T-helper 17 cell (primary cell): ENCODE measurements at places on chromosomes 5 and 9.

DNA sequence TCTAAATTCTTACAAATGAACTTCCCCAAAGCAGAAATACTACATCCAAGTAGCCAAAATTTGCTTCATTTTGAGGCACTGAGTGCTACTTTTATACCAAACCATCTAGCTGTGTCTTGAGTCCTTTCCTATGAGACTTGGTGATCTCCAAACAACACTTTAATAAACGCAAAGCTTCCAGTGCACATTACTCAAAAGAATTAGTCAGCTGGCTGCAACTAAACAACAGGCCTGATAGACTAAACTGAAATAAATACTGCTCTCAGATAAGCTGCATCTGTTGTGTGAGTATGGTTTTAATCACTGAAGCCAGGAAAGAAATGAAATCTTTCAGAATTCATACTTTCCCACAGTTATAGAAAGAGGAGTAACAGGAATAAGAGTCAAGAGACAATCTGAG, 80.3 kb downstream of the VCAN start:
- H3K36me3 ChIP-seq, result no peaks in the 10 kb centered on the region
- no peak overlapping the region for H3K27ac ChIP-seq
- H3K4me3 ChIP-seq, result no peak overlapping the region
- peaks cover 4% of the 10 kb centered on the region for H3K27me3 ChIP-seq
- H3K4me1 ChIP-seq, result peaks cover 2% of the 10 kb centered on the region

GRCh38 chr5:177445052-177445916, 1.3 kb upstream of the PRR7 start:
- H3K27me3 ChIP-seq, result no peaks in the 10 kb centered on the region
- peak overlapping the region; percentile 90 for H3K4me3 ChIP-seq
- peaks cover 46% of the 10 kb centered on the region for H3K4me1 ChIP-seq
- H3K27ac ChIP-seq, result peak overlapping the region; percentile 99
- peaks cover 4% of the 10 kb centered on the region for H3K36me3 ChIP-seq

- peak; percentile 19 for DNase-seq
- H3K36me3 ChIP-seq, result peaks cover 4% of the 10 kb centered on the region
- H3K4me3 ChIP-seq, result peak overlapping the region; percentile 89
- H3K27me3 ChIP-seq, result no peaks in the 10 kb centered on the region
- peaks cover 30% of the 10 kb centered on the region for H3K4me1 ChIP-seq
These were observed 423 bp downstream of the IPPK start for GRCh38 chr9:92669527-92669889.

GRCh38 chr5:54655761-54656160, 138.2 kb downstream of the SNX18 start:
- H3K27me3 ChIP-seq, result no peaks in the 10 kb centered on the region
- H3K4me3 ChIP-seq, result no peak overlapping the region
- no peak overlapping the region for H3K27ac ChIP-seq
- H3K36me3 ChIP-seq, result no peaks in the 10 kb centered on the region

GRCh38 chr9:108191065-108191464, 664.7 kb downstream of the ACTL7B start:
- H3K4me1 ChIP-seq, result no peaks in the 10 kb centered on the region
- no peak overlapping the region for H3K27ac ChIP-seq
- H3K4me3 ChIP-seq, result no peak overlapping the region

DNA sequence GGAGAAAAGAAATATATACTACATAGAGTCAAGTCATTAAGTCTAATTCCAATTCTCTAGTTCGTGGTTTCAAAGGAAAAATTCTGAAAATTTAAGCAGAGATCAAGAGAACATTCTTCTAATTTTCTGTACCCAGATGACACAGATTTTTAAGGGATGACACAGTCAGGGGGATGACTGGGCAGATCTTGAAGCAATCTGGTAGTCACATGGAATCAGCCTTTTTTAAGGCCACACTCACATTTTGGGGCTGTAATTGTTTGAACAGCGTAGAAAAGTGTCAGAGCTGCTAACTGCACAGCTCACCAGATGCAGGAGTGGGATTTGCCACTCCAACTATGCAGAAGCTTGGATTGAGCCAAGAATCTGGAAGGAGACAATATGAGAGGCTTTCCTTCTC, 20.4 kb downstream of the PDE4D start:
- H3K4me3 ChIP-seq, result no peak overlapping the region
- DNase-seq, result no peak
- no peak overlapping the region for H3K27ac ChIP-seq
- H3K27me3 ChIP-seq, result peaks cover 6% of the 10 kb centered on the region

DNA sequence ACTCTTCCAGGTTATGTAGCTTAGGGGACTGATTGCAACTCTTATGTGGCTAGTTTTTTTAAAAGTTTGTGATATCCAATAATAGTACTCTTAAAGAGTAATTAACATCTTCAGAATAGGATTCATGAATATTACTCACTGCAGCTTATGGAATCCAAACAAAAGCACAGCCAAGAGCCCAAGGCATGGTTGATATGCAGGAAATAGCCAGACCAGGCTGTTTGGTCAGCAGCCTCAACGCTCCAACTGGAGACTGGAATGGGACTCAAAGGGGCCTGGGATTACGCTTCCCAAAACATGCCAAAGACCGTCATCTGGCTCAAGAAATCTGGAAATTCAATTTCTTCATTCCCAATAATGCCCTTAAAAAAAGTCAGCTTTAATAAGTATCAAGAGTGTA, 268.6 kb downstream of the SEC61B start:
- no peak for DNase-seq
- peaks cover 3% of the 10 kb centered on the region for H3K36me3 ChIP-seq
- no peak overlapping the region for H3K4me3 ChIP-seq
- peaks cover 57% of the 10 kb centered on the region for H3K27me3 ChIP-seq

- no peaks in the 10 kb centered on the region for H3K27me3 ChIP-seq
- no peaks in the 10 kb centered on the region for H3K36me3 ChIP-seq
- peak overlapping the region; percentile 92 for H3K4me3 ChIP-seq
- peaks cover 21% of the 10 kb centered on the region for H3K4me1 ChIP-seq
- DNase-seq, result no peak
These were observed 36.5 kb upstream of the GLDC start for GRCh38 chr9:6681957-6682501.

- H3K27ac ChIP-seq, result no peak overlapping the region
- H3K4me1 ChIP-seq, result no peaks in the 10 kb centered on the region
- no peak for DNase-seq
- peaks cover 6% of the 10 kb centered on the region for H3K27me3 ChIP-seq
These were observed 44.7 kb downstream of the GRIN3A start for GRCh38 chr9:101693546-101694336.

DNA sequence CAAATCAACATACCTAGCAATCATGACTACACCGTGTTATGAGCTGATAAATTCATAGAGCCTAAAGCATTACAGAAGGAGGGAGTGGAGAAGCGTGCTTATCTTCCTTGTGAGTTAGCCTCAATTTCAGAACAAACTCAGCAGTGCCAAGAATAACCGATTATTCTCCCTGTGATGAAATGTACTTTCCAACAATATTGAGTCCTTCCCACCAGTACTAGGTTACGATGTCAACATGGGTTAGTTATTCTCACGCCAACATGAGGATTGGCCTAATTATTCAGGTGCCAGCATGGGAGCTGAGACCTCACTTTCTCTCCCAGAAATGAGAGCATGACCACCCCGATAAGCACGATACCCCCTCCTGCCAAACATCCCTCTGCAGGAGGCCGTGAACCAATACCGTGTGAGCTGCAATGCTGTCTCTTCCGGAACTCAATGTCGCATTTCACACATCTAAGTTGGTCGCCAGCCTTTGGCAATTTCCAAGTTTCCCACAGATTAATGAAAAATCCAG, 193.7 kb downstream of the ENC1 start:
- no peak overlapping the region for H3K27ac ChIP-seq
- H3K27me3 ChIP-seq, result peaks cover 54% of the 10 kb centered on the region
- no peak overlapping the region for H3K4me3 ChIP-seq
- H3K36me3 ChIP-seq, result peaks cover 2% of the 10 kb centered on the region
- no peaks in the 10 kb centered on the region for H3K4me1 ChIP-seq

GRCh38 chr5:113678924-113679575, 165.6 kb downstream of the YTHDC2 start:
- peaks cover 13% of the 10 kb centered on the region for H3K27me3 ChIP-seq
- H3K4me1 ChIP-seq, result no peaks in the 10 kb centered on the region
- H3K4me3 ChIP-seq, result no peak overlapping the region
- no peaks in the 10 kb centered on the region for H3K36me3 ChIP-seq
- H3K27ac ChIP-seq, result no peak overlapping the region

GRCh38 chr5:131252824-131253171, 11.1 kb upstream of the CDC42SE2 start:
- peak overlapping the region; percentile 95 for H3K4me3 ChIP-seq
- H3K36me3 ChIP-seq, result peaks cover 2% of the 10 kb centered on the region
- peaks cover 43% of the 10 kb centered on the region for H3K4me1 ChIP-seq
- no peaks in the 10 kb centered on the region for H3K27me3 ChIP-seq
- peak overlapping the region; percentile 99 for H3K27ac ChIP-seq
- peak; percentile 65 for DNase-seq

GRCh38 chr9:95284162-95285080, 33.1 kb downstream of the FANCC start:
- no peak overlapping the region for H3K4me3 ChIP-seq
- H3K36me3 ChIP-seq, result no peaks in the 10 kb centered on the region
- no peak overlapping the region for H3K27ac ChIP-seq
- no peaks in the 10 kb centered on the region for H3K27me3 ChIP-seq

GRCh38 chr9:75505654-75506053, 384.8 kb upstream of the PCSK5 start:
- DNase-seq, result no peak
- H3K36me3 ChIP-seq, result no peaks in the 10 kb centered on the region
- H3K4me3 ChIP-seq, result no peak overlapping the region
- no peak overlapping the region for H3K27ac ChIP-seq

GRCh38 chr5:18630458-18631045, 996.3 kb downstream of the TAF11L14 start:
- H3K27me3 ChIP-seq, result no peaks in the 10 kb centered on the region
- DNase-seq, result no peak
- no peaks in the 10 kb centered on the region for H3K36me3 ChIP-seq
- H3K4me1 ChIP-seq, result no peaks in the 10 kb centered on the region
- no peak overlapping the region for H3K27ac ChIP-seq

DNA sequence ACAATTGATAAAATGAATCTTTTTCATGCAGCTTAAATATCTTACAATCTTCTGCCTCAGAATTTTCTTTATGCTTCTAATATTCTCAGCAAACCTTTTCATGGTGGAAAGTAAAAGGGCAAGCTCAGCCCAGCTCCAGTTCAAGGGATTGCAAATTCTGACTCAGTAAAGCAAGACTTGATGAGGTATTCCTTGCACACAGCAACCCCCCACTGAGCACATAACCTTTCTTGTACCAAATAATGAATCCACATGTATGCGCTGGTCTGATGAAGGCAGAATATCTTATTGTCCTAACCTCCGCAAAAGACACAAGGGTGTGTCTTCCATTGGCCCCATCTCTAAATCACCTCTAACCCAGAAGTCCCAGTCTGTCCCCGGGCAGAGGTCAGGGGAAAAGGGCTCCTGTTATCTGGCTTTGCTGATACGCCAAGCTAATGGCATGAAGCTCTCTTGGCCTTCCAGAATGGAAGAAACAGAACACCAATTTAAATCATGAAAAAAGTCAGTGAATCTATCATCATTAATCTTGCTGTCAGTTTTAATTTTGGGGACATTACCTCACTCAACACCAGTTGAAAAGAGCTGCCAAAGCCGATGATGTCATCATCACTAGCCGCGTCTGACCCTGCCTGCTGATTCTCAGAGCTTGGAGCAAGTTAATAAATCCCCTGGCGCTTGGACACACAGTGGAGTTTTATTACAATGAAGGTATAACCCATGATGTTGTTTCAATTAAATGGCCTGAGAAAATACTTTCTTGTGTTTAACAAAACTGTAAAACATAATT, 592.5 kb upstream of the CLINT1 start:
- DNase-seq, result no peak
- no peak overlapping the region for H3K4me3 ChIP-seq
- no peaks in the 10 kb centered on the region for H3K4me1 ChIP-seq
- no peak overlapping the region for H3K27ac ChIP-seq
- peaks cover 34% of the 10 kb centered on the region for H3K27me3 ChIP-seq
- no peaks in the 10 kb centered on the region for H3K36me3 ChIP-seq

DNA sequence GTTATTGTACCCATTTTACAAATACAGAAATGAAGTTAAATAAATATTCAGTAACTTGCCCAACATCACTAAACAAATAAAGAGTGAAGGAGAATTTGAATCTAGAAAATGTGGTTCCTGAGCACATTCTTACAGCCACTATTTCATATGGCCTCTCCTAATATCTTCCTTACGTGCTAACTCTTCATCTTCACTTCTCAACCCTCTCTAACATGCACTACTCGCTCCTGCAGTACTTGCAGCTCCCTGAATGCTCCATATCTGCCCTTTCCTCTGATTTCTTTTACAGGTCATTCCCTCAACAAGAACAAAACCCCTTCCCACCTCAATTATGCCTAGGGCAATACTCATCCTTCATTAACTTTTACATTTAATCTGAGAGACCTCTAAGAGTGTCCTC, 711.5 kb downstream of the CETN3 start:
- no peaks in the 10 kb centered on the region for H3K36me3 ChIP-seq
- H3K27ac ChIP-seq, result no peak overlapping the region
- H3K4me3 ChIP-seq, result no peak overlapping the region
- DNase-seq, result no peak
- H3K27me3 ChIP-seq, result no peaks in the 10 kb centered on the region

DNA sequence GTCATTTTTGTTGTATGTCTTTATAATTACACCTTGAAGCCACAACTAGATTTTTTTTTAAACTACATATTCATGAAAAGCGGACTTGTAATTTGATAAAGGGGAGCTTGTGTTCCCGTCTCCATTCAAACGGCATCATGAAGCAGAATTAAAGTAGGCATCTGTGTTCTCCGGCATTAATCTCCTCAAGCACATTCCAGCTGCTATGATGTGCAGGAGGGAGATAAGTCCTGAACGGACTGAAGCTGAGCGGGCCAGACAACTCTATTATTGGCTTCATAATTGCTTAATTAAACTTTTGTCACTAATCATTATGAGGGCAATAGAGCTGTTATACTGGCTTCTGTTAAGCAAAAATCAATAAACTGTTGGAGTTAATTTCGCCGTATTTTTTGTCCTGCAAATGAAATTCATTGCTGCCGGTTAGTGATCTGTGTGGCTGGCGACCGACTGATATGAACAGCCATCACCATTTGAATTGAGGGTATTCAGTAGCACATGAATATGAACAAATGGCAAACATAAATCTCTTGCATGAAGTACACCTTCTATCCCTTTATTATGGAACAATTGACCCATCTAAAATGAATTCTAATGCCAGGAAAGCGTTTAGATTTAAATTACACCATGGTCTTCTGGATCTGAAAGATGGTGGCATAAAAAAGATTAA, 408.8 kb upstream of the IRX1 start:
- H3K27ac ChIP-seq, result no peak overlapping the region
- H3K36me3 ChIP-seq, result no peaks in the 10 kb centered on the region
- no peaks in the 10 kb centered on the region for H3K27me3 ChIP-seq
- DNase-seq, result no peak
- no peak overlapping the region for H3K4me3 ChIP-seq

DNA sequence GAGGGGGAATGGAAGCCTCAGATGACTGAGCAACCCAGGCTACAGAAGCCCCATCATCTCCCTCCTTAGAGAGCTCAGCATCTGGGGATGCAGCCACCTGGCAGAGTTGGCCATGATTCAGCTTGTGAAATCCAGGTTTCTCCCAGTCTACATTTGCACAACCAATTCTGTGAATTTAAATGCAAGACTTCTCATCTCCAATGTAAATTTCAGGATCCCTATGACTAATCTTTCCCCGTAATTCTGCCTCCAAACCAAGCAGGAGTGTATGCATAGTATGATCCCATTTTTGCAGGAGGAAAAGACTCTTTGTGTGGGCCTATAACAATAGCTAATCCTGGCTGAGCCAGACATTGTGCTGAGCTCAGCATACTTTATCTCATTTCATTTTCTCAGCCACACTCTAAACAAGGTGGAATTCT, 59.6 kb upstream of the IL17B start:
- no peak overlapping the region for H3K27ac ChIP-seq
- peaks cover 3% of the 10 kb centered on the region for H3K36me3 ChIP-seq
- no peak overlapping the region for H3K4me3 ChIP-seq
- DNase-seq, result no peak
- peaks cover 14% of the 10 kb centered on the region for H3K27me3 ChIP-seq
